AML-193 (cell line): ENCODE measurements at places on chromosomes 1 and 21.

- DNase-seq, result no peak
Measured at GRCh38 chr1:43622471-43622870, 27.5 kb upstream of the KDM4A start.

DNA sequence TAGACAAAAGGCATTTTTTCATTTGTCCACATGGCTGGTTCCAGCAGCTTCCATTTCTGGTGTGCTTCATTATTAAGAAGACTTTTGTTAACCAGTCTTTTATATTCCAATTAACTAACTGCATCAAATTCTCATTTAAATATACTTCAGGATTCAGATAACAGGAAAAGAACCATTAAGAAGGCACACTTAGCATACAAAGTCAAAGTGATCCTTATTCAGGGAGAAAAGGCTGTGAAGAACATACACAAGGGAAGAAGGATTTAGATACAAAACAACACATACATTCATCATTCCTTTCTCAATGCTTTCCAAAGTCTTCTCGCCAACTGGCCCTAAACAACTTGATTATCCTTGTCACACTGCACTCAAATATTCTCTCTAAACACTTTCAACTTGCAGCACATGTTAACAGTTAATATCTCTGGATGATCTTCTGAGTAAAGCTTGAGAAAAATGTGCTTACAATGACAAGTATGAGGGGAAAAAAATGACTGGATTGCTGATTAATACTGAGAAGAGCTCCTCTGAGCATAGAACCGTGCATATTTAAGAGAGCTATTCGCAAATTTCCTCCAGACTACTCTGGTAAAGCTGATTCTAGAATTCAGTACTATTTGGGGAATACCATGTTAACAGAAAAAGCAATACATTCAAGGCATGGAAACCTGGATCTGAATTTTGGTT is 225.2 kb upstream of the TNR start:
- no peak for DNase-seq

- DNase-seq, result no peak
Measured at GRCh38 chr1:240306673-240307072, 215.0 kb downstream of the FMN2 start.

GRCh38 chr21:15063081-15063813 is 1.6 kb downstream of the NRIP1 start:
- DNase-seq, result no peak

DNA sequence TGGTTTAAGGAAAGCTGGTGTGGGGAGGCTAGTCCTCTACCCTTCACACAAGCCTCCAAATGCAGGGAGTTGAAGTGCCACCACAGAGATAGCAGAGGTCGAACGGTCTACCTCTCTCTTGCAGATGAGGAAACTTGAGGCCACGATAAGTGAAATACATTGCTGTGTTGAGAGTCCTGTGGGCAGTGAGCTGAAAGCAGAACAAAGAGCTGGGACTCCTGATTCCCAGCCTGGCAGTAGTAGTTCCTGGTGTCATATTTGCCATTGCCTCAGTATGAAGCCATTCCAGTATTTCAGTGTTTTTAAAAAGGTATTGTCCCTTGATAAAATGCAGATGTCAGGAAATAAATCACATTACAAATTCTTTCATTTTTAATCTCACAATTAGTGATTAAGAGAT is 28.6 kb downstream of the AK4 start:
- DNase-seq, result no peak

GRCh38 chr1:7613851-7614205 is 157.3 kb upstream of the VAMP3 start:
- no peak for DNase-seq

DNA sequence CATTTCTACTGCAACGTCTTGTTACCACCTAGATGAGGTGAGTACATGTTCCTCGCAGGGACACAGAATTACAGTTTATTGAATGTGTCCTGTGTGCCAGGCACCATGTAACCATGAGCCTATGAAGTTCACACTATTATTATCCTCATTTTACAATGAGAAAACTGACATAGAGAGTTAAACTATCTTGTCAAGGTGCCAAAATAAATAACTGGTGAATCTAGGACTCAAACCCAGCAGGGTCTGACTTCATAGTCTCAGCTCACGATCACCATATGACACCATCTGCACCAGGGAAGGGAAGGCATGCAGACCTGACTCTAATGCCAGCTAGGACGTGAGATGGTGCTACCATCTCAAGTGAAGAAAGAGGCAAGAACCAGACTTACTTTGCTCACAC is 2.4 kb downstream of the SELE start:
- DNase-seq, result no peak

DNA sequence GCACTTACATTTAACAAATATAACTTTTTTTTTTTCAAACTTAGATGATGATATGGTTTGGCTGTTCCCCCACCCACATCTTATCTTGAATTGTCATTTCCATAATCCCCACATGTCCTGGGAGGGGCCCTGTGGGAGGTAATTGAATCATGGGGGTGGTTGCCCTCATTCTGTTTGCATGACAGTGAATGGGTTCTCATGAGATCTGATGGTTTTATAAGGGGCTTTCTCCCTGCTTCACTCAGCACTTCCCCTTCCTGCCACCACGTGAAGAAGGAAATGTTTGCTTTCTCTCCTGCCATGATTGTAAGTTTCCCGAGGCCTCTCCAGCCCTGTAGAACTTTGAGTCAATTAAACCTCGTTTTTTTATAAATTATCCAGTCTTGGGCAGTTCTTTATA is 432.6 kb downstream of the AMY1C start:
- no peak for DNase-seq

- no peak for DNase-seq
Measured at GRCh38 chr1:95195046-95195445, 39.0 kb upstream of the RWDD3 start.

- DNase-seq, result no peak
Measured at GRCh38 chr1:98260839-98261238, 340.0 kb upstream of the DPYD start.
